ENCODE measurements at places on chromosomes 12 and 14.
A peak's percentile ranks its signal among the peaks of the same experiment; 100 is the strongest.

- DNase-seq: no peak
Measured at GRCh38 chr12:93135286-93136239, 206.5 kb upstream of the EEA1 start.

DNA sequence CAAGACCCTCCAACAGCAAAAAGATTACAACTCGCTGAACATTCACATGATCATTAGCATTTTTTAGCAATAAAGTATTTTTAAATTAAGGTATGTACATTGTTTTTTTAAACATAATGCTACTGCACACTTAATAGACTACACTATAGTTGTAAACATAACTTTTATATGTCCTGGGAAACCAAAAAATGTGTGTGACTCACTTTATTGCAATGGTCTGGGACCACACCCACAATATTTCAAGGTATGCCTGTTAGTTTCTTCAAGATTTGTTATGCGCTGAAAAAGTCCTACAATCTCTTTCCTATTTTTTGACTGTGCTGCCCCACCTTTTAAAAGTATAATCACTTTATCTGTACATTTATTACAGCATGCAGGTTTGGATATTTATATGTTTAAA is 30.4 kb upstream of the PCNX4 start:
- no peak for DNase-seq

GRCh38 chr12:102249079-102249841 is 51.6 kb upstream of the PMCH start:
- DNase-seq: no peak

DNA sequence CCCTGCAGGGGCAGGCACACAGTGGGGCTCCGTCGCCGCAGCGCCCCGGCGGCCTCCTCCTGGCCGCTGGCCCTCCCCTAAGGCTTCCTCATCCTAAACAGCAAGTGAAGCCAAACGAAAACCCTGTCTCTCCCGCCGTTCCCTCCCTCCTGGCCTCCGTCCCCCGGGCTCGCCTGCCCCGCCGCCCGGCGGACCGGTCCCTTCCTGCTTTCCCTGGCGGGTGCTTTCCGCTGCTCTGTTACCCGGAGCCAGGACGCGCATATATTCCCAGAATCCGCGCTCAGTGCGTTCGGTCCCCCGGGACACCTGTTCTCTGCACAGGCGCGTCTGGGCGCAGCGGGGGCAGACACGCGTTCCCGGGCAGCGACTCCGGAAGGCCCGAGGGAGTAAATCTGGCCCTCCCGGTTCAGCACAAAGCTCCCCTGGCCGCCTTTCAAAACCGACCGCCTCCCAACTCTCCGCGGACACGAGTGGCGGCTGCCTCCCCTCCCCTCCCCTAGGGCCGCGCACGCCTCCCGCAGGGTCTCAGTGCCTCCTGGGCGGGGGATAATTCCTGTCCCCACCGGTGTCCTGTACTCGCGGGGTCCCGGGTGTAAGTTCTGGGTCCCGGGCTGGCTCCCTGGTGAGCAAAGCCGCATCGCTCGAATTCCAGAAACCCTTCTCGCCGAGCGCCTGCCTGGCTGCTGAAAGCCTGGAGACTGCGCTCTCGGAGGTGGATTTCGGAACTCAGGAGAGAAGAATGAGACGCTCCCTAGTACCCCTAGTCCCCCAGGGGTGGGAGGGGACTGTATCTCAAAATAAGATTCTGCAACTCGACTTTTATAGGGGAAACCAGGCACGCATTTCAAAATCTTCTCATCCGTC is 21.4 kb upstream of the CEP170B start:
- DNase-seq: peak; percentile 89

GRCh38 chr14:35343702-35344101 is 51.5 kb downstream of the PSMA6 start:
- no peak for DNase-seq

- DNase-seq: no peak
Measured at GRCh38 chr12:2242816-2243215, 190.0 kb downstream of the CACNA1C start.

DNA sequence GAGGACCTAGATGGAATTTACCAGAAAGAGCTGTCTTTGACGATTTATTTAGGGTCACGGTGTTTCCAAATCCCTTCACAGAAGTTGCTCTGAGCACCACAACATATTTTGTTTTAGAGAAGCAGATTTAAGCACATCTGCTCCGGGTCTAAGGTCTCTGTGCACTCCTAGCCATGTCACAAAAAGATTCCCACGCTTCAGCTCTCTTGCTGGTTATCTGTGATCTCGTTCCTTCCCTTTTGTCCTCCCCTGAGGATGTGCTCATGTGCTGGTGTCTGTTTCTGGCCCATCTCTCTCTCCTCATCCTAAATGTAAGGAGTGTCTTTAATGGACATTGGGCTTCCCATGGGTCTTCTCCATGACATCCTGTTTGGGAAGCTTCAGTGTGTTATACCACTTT is 53.7 kb upstream of the GNPNAT1 start:
- DNase-seq: no peak
